ENCODE measurements at places on chromosomes 1 and 21. TPM values are rescaled to one million over a fixed set of nuclear protein-coding genes. Genes with fewer than 3 reads are reported as not detected.

RHD gene
- 0.53 TPM for polyA plus RNA-seq

S100A2 gene
- 0.32 TPM for polyA plus RNA-seq

TSPAN2 gene
- polyA plus RNA-seq: 16.7 TPM

GRCh38 chr1:167554028-167554779 is 642 bp upstream of the CREG1 start:
- H3K4me3 ChIP-seq: peak overlapping the region; percentile 87
- H3K27me3 ChIP-seq: no peaks in the 10 kb centered on the region
- H3K36me3 ChIP-seq: no peaks in the 10 kb centered on the region
- peak overlapping the region; percentile 44 for H3K27ac ChIP-seq
- peaks cover 57% of the 10 kb centered on the region for H3K4me1 ChIP-seq
- DNase-seq: no peak

- no peak overlapping the region for H3K27ac ChIP-seq
- H3K4me1 ChIP-seq: no peaks in the 10 kb centered on the region
- no peak for DNase-seq
- H3K36me3 ChIP-seq: no peaks in the 10 kb centered on the region
Measured at GRCh38 chr1:73803380-73803779, 394.6 kb downstream of the LRRIQ3 start.

DNA sequence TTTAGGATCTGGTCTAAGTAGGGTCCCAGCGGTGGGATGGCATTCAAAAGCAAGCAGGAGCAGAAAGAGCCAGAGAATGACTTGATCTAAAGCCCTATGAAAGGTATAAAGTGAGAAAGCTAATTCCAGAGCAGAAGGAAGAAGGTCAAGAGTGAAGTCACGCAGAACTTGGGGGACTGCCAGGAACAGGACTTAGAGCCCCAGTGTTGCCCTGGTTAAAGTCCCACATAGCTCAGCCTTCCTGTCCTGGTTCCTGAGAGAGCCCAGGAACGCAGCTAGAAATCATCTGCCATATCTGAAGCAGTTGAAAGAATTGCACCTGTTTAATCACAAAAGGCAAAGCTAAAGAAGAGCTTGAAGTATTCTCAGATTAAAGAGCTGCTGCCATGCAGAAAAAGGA is 160.6 kb upstream of the ATP1B1 start:
- H3K4me1 ChIP-seq: no peaks in the 10 kb centered on the region
- H3K36me3 ChIP-seq: no peaks in the 10 kb centered on the region
- no peaks in the 10 kb centered on the region for H3K27me3 ChIP-seq
- H3K27ac ChIP-seq: no peak overlapping the region
- H3K4me3 ChIP-seq: no peak overlapping the region
- no peak for DNase-seq

DNA sequence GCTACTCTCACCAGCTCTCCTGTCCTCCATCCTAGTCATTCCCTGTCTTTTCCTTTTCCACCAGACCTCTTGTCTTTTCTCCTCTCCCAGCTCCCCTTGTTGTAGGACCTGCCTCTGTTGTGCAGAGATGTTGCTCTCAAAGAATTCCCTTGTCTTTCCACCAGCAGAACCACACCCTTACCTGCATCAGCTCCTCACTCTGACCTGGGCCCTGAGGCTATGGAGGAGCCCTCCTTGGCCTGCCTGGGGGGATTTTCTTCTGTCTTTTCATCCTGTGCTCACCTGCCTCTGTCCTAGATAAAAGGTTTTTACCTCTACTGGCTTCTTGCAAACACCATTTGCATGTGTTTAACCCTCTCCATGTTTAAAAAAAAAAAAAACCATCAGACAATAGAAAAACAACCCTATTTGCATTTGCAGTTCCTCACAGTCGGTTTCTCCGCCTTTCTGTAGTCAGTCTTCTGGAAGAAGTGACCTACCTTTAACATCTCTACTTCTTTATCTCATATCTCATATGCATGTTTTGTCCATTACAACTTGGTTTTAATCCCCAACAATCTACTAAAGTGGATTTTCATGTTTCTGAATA is 12.1 kb downstream of the FCRL5 start:
- no peaks in the 10 kb centered on the region for H3K36me3 ChIP-seq
- no peak overlapping the region for H3K27ac ChIP-seq
- peaks cover 3% of the 10 kb centered on the region for H3K27me3 ChIP-seq
- DNase-seq: no peak
- H3K4me1 ChIP-seq: no peaks in the 10 kb centered on the region

DNA sequence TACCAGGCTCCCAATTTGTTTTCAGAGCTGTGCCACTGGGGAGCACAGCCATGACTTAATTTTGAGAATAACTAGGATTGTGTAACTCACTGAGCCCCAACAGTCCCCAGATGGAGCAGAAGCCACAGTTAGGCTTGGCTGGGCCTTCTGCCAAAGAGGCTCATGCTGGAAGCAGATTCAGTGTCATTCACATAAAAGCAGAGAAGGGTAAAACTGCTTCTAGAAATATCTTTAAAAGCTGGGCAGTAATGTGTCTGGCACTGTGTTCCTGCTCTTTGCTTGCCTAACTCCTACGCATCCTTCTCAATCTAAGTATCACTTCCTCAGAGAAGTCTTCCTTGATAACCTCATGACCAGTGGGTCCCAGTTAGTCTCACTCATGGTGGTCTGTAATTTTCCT is 20.3 kb downstream of the STK40 start:
- H3K4me3 ChIP-seq: no peak overlapping the region
- peak overlapping the region; percentile 62 for H3K27ac ChIP-seq
- H3K36me3 ChIP-seq: peaks cover 46% of the 10 kb centered on the region
- peaks cover 42% of the 10 kb centered on the region for H3K4me1 ChIP-seq

All from CD14-positive monocyte (primary cell).